ENCODE measurements at places on chromosomes 4 and X.

- no peak for DNase-seq
These were observed 91.5 kb downstream of the HTR2C start for GRCh38 chrX:114675365-114675764.

- peak; percentile 55 for DNase-seq
These were observed 1.1 kb downstream of the KLHL15 start for GRCh38 chrX:24025741-24026403.

DNA sequence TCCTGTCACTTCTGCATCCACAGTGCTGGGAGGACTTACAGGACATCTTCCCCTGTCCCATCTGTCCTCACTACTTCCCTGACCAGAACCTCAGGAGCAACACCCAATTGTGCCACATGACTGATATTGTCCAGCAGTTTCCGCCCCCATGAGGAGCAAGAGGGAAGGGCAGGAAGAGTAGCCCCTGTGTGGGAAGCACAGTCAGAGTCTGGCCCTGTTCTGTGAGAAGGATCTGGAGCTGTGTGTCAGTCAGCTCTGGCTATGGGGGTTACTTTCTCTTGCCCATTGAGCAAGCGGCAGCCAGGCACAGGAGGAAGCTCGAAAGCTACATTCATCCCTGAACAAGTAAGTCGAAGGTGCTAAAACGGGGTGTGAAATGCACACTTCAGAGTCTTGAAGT is 14.8 kb upstream of the TRIM60 start:
- DNase-seq: no peak

DNA sequence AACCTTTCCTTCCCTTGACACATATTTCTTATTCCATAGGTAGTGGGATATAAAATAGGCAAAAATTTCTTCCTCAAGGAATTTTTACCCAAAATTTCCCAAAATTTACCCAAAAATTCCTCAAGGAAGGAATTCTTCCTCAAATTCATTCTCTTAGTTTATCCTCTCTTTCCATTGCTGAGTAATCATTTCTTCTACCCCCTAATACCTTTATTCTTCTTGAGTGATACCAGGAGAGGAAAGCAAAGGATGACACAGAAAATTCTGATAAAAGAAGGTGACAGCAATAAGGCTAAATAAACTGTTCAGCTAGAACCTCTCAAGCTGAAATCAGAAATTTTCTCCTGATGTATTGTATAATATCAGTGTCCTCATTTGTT is 191.4 kb upstream of the MAB21L2 start:
- DNase-seq: no peak

- DNase-seq: no peak
These were observed 8.7 kb downstream of the GUCY2F start for GRCh38 chrX:109472939-109473735.

GRCh38 chr4:128525387-128525786 is 237.8 kb upstream of the PGRMC2 start:
- no peak for DNase-seq

DNA sequence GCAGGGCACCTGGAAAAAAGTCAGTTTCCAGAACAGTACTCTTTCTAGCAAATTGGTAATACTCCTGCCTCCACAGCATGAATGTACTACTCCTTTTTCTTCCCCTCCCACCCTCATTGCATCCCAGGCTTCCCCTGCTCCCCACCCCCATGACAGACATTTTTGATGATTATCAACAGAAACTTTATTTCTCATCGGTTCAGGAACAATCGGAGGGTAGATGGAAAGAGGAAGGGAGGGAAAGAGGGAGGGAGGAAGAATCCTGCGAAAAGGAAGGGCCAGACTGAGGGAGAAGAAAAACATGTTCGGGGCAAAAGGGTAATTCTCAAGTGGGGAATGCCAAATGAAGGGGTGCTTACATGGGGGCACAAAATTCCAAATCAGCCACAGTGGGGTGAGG is 705 bp upstream of the CXorf65 start:
- DNase-seq: no peak

DNA sequence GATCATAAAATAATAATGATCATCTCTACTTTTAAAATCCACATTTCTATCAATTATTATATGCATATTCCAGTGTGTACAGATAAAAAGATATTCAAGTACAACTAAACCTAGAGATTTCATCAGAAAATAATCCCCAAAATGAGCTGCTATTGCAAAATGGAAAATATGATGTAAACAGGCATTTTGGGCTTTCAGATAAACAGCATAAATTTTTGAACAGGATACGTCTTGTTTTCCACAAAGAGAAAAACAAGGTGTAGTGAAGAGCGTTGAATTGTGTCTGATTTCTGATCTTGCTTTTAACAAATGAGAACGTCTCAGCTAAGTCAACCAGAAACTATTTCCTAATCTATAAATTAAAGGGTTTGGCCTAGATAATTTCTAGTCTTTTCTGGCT is 349.6 kb upstream of the FTHL17 start:
- no peak for DNase-seq

DNA sequence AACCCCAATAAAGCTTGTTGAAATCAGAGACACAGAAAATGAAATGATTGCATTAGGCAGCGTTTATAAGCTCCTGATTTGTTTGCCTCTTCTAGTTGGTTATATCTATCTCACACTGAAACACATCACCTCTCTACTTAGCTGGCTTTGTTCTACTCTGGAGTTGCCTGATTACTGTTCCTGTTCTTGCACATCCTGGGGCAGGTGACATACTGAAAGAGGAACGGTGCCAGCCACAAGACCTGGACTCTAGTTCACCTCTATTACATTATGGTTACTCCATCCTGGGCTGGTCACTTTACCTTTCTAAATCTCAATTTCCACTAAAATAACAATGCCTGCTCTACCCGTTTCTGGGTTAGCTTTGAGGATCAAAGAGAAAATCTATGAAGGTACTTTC is 47.9 kb downstream of the TRIM2 start:
- no peak for DNase-seq

- DNase-seq: no peak
These were observed 174.7 kb upstream of the GPRIN3 start for GRCh38 chr4:89482251-89482650.

DNA sequence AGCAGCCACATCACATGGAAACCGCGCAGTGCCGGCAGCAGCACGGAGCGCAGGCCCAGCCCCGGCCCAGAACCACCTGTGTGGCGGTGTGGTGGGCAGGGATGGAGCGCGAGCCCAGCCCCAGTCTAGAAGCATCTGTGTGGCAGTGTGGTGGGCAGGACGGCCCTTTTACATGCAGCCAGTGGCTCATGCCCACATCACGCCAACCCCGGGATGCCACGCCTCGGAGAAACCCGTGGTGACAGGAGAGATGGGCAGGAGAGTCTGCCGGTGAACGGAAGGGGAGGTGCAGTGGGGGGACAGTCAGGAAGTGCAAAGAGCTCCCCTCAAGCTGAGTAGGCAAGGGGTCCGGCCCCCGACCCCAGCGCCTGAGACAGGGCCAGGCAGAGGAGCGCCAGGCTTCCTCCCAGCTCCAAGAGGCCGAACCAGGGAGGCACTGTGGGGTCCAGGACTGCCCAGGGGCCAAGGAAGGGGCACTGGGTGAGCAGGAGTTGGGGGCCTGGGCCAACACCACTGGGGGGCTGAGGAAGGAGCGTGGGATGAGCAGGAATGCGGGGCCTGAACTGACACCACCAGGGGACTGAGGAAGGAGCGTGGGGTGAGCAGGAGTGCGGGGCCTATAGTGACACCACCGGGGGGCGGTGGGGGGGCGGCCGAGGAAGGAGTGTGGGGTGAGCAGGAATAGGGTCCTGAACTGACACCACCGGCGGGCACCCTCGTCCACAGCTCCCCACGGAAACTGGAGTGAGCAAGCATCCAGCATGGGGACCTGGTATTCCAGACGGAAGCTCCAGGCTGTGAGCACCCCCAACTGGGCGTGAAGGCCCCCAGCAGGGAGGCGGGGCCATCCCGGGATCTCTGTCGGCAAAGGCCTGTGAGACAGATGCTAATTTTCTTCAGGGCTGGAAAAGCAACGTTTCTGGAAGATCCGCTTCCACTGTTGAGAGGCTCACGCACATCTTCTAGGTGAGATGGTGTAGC is 28.8 kb downstream of the GAK start:
- DNase-seq: no peak

GRCh38 chr4:24472514-24473308 is 111.6 kb downstream of the DHX15 start:
- peak; percentile 81 for DNase-seq

DNA sequence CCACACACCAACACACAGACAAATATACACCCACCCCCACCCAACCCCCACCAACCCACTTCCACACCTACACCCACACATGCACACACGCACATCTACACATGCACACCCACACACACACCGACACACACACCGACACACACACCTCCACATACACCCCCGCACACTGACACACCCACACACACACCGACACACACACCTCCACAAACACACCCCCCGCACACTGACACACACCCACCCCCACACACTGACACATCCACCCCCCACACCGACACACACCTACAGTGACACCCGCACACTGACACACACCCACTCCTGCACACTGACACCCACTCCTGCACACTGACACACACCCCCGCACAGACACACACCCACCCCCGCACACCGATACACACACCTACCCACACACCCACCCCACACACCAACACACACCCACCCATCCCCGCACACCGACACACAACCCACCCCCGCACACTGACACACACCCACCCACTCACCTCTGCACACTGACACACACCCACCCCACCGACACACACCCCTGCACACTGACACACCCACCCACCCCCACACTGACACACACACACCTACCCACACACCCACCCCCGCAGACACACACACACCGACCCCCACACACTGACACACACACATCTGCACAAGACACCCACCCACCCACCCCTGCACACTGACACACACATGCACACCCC is 31.1 kb downstream of the FGFRL1 start:
- no peak for DNase-seq

GRCh38 chr4:178165951-178166308 is 723.7 kb upstream of the AGA start:
- DNase-seq: no peak

Measured in uterus (tissue), 4 donors.